Ascending aorta (tissue), 2 donors: ENCODE measurements at places on chromosomes 7 and 10. TPM values are rescaled to one million over a fixed set of nuclear protein-coding genes. Genes with fewer than 3 reads are reported as not detected.

- DNase-seq = no peak
Measured at GRCh38 chr7:20153567-20153966, 63.6 kb downstream of the MACC1 start.

DNA sequence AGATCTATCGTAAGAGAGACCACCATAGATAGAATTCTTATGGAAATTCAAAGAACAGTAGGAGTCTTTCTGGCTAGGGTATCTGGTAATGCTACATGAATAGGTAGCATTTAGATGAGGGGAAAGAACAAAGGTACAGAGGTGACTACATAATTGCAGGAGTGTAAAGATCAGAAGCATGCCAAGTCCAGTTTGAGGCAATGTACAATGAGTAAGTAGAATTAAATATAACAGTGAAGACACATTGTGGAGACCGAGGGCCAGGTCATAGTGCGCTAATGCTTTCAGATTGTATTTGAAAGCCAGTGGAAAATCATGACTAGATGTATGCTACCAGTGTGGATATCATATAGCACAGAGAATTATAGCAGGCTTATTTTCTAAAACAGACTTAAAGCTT is 1611.6 kb upstream of the LRRTM3 start:
- DNase-seq = no peak

DNA sequence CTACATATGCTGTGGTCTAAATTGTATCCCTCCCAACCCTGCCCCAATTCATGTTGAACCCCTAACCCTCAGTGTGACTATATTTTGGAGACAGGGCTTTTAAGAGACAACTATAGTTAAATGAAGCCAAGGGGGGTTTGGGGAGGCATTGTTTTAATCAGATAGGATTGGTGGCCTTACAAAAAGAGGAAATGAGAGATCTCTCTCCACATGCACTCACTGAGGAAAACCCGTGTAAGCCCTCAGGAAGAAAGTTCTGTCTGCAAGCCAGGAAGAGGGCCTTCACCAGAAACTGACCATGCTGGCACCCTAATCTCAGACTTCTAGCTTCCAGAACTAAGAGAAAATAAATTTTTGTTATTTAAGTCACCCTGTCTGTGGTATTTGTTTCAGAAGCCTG is 276.7 kb downstream of the KIF20B start:
- no peak for DNase-seq

DNA sequence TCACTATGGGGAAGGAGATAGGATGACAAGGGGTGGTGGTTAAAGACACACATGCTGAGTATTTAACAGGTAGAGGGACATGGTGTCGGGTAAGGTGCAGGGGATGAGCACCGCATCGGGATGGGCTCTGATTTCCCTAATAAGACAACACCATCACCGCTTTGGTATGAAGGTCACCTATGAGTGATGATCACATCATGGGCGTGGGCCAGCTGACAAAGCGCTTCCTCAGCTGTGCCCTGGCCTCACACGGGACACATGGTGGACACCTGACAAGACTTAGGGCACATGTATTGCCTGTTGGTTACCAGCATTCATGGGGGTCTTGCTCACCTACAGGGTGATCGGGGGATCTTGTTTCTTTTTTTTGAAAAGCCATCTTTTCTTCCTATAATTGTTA is 12.8 kb downstream of the C7orf57 start:
- no peak for DNase-seq

- no peak for DNase-seq
Measured at GRCh38 chr7:134176037-134176350, 48.9 kb downstream of the LRGUK start.

The ELFN1 gene
- total RNA-seq = 7.3 TPM

The FOXK1 gene
- 31.7 TPM for total RNA-seq

The EBF3 gene
- total RNA-seq = 20.2 TPM

The GSTO2 gene
- total RNA-seq = not detected
